Endothelial cell (in vitro differentiated cells): ENCODE measurements at places on chromosomes 3 and 15.
A peak's percentile ranks its signal among the peaks of the same experiment; 100 is the strongest.

DNA sequence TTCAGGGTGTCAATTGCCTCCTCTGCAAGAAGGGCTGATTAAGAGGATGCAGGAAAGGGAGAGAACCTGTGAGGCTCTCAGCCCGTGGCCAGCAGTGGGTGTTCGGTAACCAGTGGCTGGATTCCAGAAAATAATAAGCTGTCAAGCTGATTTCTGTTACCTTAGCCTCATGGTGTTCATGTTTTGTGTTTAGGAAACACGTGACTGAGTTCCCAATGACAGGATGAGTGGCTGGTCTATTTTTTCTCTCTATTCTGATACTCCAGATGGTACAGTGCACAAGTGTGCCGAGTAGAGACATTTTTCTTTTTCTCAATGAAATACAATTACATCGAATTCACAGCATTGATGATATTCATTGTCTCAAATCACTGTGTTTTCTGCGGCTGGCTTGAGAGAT is 43.6 kb downstream of the EDEM1 start:
- DNase-seq, result no peak

DNA sequence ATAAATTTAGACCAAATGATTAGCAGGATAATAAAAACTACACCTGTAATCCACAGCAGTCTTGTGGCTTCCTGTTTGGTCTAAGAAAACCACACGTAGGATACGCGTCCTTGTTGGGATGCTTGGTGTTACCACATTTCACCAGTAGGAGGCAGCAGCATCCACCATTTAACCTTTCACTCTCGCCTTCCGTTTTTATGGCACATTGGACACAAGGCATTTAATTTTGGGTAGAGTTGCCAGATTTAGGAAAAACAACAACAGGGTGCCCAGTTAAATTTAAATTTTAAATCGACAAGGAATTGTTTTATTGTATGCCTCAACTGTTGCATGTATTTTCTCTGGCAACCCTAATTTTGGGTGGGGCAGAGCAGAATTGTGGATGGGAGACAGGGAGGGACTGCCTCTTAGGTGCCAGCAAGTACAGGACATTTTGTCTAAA is 6.3 kb downstream of the LRRC31 start:
- peak; percentile 77 for DNase-seq

- no peak for DNase-seq
These were observed 347.5 kb upstream of the TMCO5A start for GRCh38 chr15:37586976-37587375.

- no peak for DNase-seq
These were observed 25.0 kb downstream of the LIPH start for GRCh38 chr3:185527364-185527763.

DNA sequence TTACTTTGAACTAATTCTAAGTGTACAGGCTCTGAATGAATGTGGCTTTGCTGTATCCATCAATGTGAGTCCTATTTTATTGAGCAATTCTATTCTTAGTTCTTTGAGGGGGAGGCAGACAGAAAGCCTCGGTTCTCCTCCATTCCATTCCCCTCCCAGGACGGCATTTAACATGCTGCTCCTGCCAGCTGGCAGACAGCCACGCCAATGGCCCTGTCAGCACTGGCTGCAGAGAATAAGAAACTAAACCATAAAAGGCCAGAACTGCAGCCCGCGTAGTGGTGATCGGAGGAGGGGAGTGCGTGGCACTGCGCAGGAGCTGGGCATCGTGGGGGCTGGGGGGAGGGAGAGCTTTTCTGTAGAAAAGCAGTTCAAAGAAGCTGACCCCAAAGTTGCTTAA is 76.0 kb upstream of the HACD2 start:
- no peak for DNase-seq
